ENCODE measurements at places on chromosomes 4 and X. TPM values are rescaled to one million over a fixed set of nuclear protein-coding genes. Genes with fewer than 3 reads are reported as not detected.

Gene SERTM2
- not detected for total RNA-seq

Gene NEIL3
- total RNA-seq: 8.4 TPM

Gene SLC7A11
- total RNA-seq: 6.1 TPM

Gene MAOA
- 12.5 TPM for total RNA-seq

Gene PAK3
- 0.52 TPM for total RNA-seq

Gene BEND2
- not detected for total RNA-seq

Gene TMPRSS11F
- not detected for total RNA-seq

Gene DACH2
- total RNA-seq: 0.16 TPM

Gene SPANXN3
- not detected for total RNA-seq

Gene NRK
- total RNA-seq: 16.9 TPM

Gene CLDN2
- not detected for total RNA-seq

Gene TECRL
- total RNA-seq: not detected

Gene TSPAN5
- 55.6 TPM for total RNA-seq

Gene AMER1
- 1.8 TPM for total RNA-seq

Gene RBMXL3
- not detected for total RNA-seq

Gene POU4F2
- not detected for total RNA-seq

Gene RAB9B
- total RNA-seq: not detected

Gene ADGRG4
- total RNA-seq: not detected

Gene MAGIX
- total RNA-seq: 3.4 TPM

Gene RTL3
- not detected for total RNA-seq

Gene CCDC110
- 0.88 TPM for total RNA-seq

Gene RTL5
- total RNA-seq: 2.6 TPM

Gene ZNF732
- 0.32 TPM for total RNA-seq
